PC-3 (cell line): ENCODE measurements at places on chromosomes 6 and 20. TPM values are rescaled to one million over a fixed set of nuclear protein-coding genes. Genes with fewer than 3 reads are reported as not detected.

CSNK2A1 gene
- 147 and 161 TPM in 2 replicates for total RNA-seq

VGLL2 gene
- total RNA-seq: not detected in 2 replicates

TINAG gene
- not detected in 2 replicates for total RNA-seq

VSX1 gene
- not detected in 2 replicates for total RNA-seq

PTCHD4 gene
- not detected in 2 replicates for total RNA-seq

C20orf204 gene
- 2.1 and 3.4 TPM in 2 replicates for total RNA-seq

POU5F1 gene
- not detected in 2 replicates for total RNA-seq

MYO6 gene
- 10.2 and 13.8 TPM in 2 replicates for total RNA-seq

WFDC8 gene
- total RNA-seq: not detected in 2 replicates

DNPH1 gene
- 128 and 176 TPM in 2 replicates for total RNA-seq

TRIM10 gene
- not detected in 2 replicates for total RNA-seq

CST4 gene
- total RNA-seq: 0.98 TPM in 1 of 2 replicates, not detected in the other

CLDN20 gene
- not detected in 2 replicates for total RNA-seq

HLA-C gene
- 219 and 252 TPM in 2 replicates for total RNA-seq

ZSCAN16 gene
- total RNA-seq: 4.5 and 8.1 TPM in 2 replicates

PGM3 gene
- total RNA-seq: 17.0 and 25.2 TPM in 2 replicates

C2 gene
- total RNA-seq: 1.1 TPM in 1 of 2 replicates, not detected in the other

PET117 gene
- total RNA-seq: 21.2 and 31.2 TPM in 2 replicates

GSTA2 gene
- not detected in 2 replicates for total RNA-seq

ZNF334 gene
- 0.52 and 0.58 TPM in 2 replicates for total RNA-seq

ELOVL2 gene
- total RNA-seq: 0.91 and 1.8 TPM in 2 replicates

SPATS1 gene
- total RNA-seq: not detected in 2 replicates

NR2E1 gene
- total RNA-seq: 0.07 TPM in 1 of 2 replicates, not detected in the other

RCAN2 gene
- total RNA-seq: not detected in 2 replicates

SLC17A1 gene
- not detected in 2 replicates for total RNA-seq

MRAP2 gene
- total RNA-seq: 0.07 and 0.12 TPM in 2 replicates

FERMT1 gene
- total RNA-seq: 70.8 and 72.6 TPM in 2 replicates

ESF1 gene
- total RNA-seq: 13.7 and 18.7 TPM in 2 replicates

SLC35D3 gene
- total RNA-seq: not detected in 2 replicates

OTOR gene
- not detected in 2 replicates for total RNA-seq

RIPOR3 gene
- total RNA-seq: 0.04 TPM in 1 of 2 replicates, not detected in the other

LPA gene
- not detected in 2 replicates for total RNA-seq

BTNL2 gene
- not detected in 2 replicates for total RNA-seq

HCRTR2 gene
- not detected in 2 replicates for total RNA-seq

PROKR2 gene
- not detected in 2 replicates for total RNA-seq
